ENCODE measurements at places on chromosomes 7 and 10.

DNA sequence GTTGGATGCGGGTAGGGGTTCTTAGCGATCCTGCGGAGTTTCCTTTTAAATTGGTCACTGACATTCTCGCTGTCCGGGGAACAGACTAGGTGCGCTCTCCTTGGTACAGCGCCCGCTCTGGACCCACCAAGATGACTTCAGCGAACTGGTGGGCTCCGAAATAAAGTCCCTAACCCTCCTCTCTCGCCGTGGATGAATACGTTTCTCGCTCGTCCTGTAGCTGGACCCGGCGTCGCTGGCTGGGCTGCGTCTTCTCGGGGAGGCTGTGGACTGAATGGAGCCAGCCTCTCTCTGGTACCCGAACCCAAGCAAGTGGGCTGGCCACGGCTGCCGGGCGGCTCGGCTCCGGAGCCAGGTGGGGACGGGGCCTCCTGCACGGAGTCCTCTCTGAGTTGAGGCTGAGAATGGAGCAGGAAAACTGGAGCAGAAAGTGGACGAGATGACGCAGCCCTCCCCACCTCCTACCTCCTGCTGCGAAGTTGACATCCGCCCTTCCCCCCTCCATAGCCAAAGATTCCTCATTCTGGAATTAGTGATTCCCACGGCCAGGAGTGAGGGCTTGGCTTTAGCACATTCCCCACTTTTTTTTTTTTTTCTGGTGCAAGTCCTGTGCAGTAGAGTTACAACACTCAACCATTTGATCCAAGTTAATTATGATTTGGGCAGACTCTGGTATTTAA, 1.5 kb downstream of the UNC5B start:
- DNase-seq: no peak

- DNase-seq: no peak
These were observed 20.7 kb downstream of the STN1 start for GRCh38 chr10:103897241-103897774.

- DNase-seq: no peak
These were observed 304.1 kb upstream of the ZNF32 start for GRCh38 chr10:43952760-43953159.

- no peak for DNase-seq
These were observed at the start of gene ASIC3 for GRCh38 chr7:151047976-151048815. Gene ASIC3 (plus strand): TSS chr7:151048531. CDS start chr7:151048886, 355 bp downstream.

GRCh38 chr7:96441436-96442084, 119.7 kb upstream of the SLC25A13 start:
- DNase-seq: no peak

- no peak for DNase-seq
These were observed 317.2 kb upstream of the FZD8 start for GRCh38 chr10:35959252-35959651.

GRCh38 chr10:31272841-31273240, 46.2 kb upstream of the ZEB1 start:
- no peak for DNase-seq

GRCh38 chr10:128150561-128150960, 24.3 kb upstream of the MKI67 start:
- no peak for DNase-seq

- no peak for DNase-seq
These were observed 6.0 kb downstream of the PDGFA start for GRCh38 chr7:513521-514166.

- DNase-seq: no peak
These were observed 418.2 kb upstream of the AKR1E2 start for GRCh38 chr10:4407783-4408182.

GRCh38 chr10:24357344-24358004, 148.5 kb downstream of the KIAA1217 start:
- DNase-seq: peak; percentile 53

DNA sequence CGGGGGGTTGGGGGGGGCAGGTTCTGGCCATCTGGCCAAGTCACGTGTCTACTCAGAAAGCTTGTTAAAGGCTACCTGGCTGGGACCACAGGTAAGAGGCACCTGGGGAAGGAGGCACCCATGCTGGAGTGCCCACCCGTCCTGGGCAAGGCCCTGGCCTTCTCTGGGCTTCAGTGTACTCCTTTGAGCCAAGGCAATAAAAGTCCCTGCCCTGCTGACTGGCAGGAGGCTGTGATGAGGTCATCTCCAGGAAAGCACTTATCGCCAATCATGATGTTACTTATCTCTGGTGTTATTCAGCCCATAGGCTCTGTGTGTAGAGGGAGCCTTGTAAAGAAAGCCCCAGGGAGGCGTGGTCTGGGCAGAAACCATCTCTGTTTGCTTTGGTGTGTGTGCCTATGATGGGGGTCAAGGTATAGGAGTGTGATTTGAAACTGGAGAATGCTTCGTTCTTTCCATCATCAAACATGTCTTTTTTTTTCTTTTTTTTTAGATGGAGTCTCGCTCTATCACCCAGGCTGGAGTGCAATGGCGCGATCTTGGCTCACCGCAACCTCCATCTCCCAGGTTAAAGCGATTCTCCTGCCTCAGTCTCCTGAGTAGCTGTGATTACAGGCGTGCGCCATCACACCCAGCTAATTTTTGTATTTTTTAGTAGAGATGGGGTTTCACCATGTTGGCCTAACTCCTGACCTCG, 2.5 kb upstream of the CLDN4 start:
- peak; percentile 72 for DNase-seq
